Right ventricle myocardium superior (tissue), 1 donor: ENCODE measurements at places on chromosomes 5 and 9.

DNA sequence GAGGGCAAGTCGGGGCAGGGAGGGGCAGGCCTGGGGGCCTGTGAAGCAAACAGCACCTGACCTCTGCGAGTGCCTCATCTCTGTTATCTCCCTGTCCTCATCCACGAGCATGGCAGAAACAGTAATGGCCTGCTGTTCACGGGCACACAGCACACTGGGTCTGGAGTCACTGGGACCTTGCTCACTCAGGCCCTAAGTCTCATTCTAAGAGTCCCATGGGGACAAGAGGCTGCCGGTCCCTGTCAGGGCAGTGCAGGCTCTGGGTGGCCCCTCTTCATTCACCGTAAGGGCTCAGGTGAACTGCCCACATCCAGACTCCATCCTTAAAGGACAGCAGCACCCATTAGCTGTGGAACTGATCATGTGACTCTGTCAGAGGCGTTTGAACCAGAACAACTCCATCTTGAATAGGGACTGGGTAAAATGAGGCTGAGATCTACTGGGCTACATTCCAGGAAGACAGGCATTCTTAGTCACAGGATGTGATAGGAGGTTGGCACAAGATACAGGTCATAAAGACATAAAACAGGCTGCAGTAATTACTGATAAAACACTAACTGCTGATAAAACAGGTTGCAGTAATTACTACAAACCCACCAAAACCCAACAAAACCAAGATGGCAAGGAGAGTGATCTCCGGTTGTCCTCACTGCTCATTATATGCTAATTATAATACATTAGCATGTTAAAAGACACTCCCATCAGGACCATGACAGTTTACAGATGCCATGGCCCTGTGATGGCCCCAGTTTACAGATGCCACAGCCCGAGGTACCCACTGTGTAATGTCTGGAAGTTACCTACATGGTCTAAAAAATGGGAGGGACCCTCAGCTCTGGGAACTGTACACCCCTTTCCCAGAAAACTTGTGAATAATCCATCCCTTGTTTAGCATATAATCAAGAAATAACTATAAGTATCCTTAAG lies 28.7 kb downstream of the BICD2 start:
- DNase-seq = no peak

DNA sequence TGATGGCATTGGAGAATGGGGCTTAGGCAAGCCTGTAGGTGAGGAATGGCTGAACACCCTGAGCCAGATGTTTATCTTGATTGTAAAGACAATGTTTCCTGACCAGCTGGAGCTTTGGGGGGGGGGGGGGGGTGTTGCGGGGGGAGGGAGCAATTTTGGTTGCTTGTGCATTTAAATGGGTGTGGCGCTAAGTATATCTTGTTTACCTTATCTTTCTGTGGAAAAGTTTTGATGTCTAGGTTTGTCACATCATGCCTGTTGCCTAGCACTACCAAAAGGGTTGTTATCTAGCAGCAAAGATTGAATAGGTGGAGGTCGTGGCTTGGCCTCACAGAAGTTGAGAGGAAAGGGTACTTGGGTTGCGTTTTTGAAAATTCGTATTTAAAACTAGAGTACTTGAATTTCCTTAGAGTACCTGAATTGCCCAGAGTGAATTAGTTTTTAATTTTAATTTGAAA lies 1.3 kb downstream of the SMAD5 start:
- DNase-seq = no peak

DNA sequence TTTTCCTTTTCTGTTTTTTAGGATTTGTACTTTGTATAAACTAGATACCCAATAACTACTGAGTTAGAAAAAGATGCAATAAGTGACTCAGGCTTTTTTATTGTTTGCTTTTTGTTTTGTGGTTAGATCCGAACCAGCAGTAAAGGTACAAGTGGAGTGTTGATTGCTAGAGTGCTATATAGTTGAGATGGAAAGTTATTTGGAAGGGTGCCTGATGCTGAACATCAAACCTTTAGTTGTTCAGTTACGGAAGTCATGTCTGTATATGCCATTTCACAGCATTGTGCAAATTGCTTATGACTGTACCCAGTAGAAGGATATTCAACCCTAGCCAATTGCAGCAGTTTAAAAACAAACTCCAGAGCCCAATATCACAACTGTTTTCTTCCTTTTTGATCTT lies 285.1 kb downstream of the MAT2B start:
- no peak for DNase-seq

DNA sequence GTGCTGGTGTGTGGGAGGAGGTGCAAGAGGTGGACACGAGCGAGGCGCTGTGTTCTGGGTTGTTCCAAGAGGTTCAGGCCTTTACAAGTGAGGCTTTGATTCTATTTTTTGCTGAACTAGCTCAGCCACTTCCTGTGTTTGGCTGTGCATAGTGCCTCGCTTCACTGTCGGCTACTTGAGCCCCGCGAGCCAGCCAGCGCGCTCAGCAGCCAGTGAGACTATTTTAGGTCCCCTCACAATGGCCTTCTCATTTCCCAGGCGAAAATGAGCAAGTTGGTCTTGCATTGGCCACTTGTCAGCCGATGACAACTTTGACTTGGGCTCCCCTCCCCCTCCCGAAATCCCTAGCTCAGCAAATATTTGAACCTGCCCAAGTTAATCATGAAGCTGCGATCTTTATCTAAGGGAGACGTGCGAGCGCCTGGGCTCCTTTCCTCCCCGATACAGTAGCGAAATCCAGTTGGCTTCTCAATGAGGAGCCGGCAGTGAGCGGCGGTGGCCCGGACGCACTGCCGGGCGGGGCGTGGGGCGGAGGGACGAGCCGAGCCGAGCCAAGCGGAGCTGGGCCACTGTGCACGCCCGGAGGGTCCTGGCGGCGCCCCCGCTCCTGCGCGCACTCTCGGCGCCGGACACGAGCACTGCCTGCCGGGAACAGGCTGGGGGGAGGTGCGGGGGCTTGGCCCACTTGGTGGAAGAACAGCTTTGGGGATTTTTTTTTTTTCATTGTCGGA lies 72.6 kb downstream of the PIK3R1 start:
- DNase-seq = peak; percentile 85

- DNase-seq = no peak
These were observed 234.5 kb upstream of the TRIM32 start for GRCh38 chr9:116452634-116453033.

GRCh38 chr5:1067141-1068121 lies 44.4 kb downstream of the SLC12A7 start:
- peak; percentile 67 for DNase-seq

DNA sequence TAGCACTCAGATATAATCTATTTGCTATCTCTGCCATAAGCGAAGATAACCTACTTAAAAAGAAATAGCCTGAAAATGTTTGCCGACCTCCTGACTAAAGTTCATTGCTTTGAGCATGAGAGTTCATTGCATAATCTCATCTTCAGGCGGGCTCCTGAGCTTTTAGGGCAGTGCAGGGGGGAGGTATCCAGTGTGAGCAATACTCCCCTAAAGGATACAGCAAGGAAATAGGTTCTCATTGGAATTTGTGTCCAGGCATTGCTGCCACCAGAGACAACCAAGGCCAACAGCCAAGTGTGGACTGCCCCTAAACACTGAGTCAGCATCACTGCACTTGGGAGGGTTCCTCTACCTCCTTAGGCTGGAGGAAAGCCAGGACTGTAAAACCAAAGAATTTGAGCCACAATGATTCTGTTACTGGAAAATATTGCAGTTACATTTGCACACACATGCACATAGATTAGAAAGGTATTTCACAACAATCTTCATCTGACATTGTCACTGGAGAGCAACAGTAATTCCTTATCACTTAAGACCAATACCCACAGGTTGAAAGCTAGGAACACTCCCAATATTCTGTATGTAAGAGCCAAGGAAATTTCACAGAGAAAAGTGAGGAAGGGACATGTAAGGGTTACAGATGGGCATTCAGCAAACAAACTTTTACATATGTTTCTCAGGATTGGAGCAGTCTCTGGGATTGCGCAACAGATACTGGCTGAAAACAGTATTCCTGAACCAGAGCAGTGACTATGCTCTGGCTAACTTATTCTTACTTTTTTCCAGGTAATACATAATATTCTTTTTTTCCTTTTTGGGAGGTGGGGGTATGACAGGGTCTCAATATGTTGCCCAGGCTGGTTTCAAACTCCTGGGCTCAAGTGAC lies 98.6 kb upstream of the TLE1 start:
- peak; percentile 51 for DNase-seq
